ENCODE measurements at places on chromosomes 7 and 10.

GRCh38 chr10:81215498-81215897, 659.5 kb upstream of the NRG3 start:
- no peak for DNase-seq

- DNase-seq: no peak
Observed at GRCh38 chr10:110993024-110993693, 73.8 kb downstream of the SHOC2 start.

- DNase-seq: no peak
Observed at GRCh38 chr7:91557789-91558404, 293.7 kb downstream of the FZD1 start.

- DNase-seq: no peak
Observed at GRCh38 chr7:120472892-120473291, 199.9 kb downstream of the KCND2 start.

- no peak for DNase-seq
Observed at GRCh38 chr10:11043446-11044127, 25.9 kb downstream of the CELF2 start.

DNA sequence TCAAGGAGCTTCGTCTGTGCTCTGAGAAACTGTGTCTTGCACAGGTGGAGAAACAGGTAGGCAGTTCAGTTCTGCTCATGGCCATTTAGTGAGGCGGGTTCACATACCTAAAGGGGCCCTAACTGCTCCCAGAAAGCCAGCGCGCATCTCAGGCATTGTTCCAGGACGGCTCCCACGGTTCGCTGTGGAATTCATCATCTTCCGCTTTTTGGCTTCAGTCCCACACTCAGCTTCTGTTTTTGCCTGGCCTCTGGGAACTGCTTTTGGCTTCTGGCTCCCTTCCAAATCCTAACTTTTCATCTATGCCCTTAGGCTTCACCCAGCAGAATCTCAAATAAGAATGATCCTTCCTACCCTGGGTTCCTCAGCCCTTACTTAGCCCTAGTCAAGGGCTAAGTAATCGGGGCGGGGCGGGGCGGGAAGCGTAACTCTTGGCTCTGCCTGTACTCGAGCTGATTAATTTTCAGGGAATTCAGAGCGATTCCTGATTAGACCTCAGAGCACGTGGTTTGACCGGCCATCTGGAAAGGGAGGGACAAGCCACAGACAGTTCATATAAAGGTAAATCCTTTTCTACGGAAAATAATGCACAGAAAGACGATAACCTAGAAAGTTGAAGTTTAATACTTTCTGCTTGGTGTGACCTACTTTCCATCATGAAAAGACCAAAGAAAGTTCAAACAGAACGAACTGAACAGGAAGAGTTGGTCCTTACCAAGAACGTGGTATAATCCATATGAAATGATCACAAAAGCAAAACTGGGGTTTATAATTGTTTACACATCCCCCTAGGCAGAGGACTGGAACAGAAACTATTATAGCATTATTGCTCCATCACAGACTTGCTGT, 105.7 kb downstream of the ST8SIA6 start:
- no peak for DNase-seq

GRCh38 chr10:119919271-119919670, 26.7 kb downstream of the SEC23IP start:
- no peak for DNase-seq

DNA sequence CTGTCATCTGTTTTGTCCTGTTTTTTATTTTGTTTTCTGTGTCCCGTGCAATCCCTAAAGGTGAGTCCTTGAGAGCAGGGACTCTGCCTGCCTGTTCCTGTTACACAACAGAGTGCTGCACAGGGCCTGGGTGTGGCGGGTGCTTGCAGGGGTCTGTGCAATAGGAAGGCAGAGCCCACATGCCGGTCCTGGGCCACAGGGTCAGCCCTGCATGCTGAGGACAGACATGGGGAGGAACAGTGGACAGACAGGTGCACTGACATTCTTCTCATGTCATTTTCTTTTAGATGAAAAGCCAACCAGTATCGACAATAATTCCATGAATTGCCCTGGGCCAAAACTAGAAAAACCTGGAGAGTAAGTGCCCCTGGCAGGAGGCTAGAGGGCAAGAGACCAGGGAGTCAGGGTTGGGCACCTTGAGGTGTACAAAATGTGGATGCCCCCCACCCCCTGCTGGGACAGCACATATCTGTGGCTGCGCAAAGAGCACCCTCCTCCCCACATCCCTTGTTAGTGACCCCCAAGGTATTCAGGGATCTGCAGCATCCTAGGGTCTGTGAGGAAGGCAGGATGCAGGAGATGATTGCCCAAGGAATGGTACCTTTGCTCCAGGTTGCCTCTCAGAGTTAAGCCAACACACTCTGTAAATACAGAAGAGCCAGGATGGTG, 19.9 kb downstream of the ANTXRL start:
- DNase-seq: no peak

- DNase-seq: no peak
Observed at GRCh38 chr10:92125144-92125543, 165.7 kb downstream of the CPEB3 start.

GRCh38 chr10:93762979-93763391, 5.2 kb downstream of the LGI1 start:
- no peak for DNase-seq

DNA sequence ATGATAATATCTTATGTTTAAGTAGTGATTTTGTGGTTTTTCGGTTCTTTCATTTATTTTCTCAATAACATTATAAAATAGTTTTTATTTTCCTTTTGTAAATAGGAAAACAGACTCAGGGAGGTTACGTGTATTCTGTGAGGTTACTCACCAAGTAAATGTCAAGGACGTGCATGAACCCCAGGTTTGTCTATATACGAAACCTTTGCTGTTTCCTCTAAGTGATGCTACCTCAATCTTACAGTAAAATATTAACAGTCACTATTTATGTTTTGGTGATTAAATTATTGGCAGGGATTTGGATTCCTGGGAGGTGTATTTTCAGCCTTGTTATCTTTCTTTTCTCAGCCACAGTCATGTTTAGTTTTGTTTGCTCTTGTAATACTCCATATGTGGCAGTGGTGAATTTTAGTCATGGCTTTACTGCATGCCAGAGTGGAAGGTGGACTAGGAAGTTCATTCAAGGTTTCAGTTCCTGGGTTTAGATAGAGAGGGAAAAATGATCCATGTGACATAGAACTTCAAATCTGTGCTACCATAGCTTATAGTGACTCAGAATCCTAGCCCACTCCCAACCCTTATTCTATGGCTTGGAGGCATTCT, 139.9 kb downstream of the ARL4A start:
- DNase-seq: no peak

Data from stimulated activated effector memory CD8-positive, alpha-beta T cell treated with anti-CD3 and anti-CD28 coated beads, Interleukin-12 subunit alpha, Interleukin-12 subunit beta, amount 100 ng/mL, for 72 hours (primary cell).